Posterior cingulate gyrus (tissue), 11 donors: ENCODE measurements at places on chromosomes 5 and 9.

DNA sequence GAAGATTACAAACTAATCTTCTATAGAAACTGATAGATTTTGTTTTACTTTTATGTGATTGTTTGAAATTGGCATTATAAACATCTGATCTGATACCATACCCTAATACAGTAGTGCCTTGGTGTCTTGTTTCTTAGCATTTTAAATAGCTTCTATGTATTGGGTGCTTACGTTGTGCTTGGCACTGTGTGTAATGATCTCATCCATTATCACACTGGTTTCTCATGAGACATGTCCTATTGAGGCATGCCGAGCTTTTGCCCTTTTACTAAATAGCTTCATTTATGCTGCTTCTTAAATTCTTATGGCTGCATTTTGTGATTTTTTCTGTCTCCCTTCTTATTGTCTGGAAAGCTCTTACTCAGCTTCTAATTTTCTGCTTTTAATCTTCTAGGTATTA is 48.2 kb upstream of the TLR4 start:
- no peak for DNase-seq

- DNase-seq = no peak
These were observed 590.5 kb upstream of the RORB start for GRCh38 chr9:73906671-73907070.

- DNase-seq = no peak
These were observed 29.2 kb downstream of the MAT2B start for GRCh38 chr5:163534492-163535094.

DNA sequence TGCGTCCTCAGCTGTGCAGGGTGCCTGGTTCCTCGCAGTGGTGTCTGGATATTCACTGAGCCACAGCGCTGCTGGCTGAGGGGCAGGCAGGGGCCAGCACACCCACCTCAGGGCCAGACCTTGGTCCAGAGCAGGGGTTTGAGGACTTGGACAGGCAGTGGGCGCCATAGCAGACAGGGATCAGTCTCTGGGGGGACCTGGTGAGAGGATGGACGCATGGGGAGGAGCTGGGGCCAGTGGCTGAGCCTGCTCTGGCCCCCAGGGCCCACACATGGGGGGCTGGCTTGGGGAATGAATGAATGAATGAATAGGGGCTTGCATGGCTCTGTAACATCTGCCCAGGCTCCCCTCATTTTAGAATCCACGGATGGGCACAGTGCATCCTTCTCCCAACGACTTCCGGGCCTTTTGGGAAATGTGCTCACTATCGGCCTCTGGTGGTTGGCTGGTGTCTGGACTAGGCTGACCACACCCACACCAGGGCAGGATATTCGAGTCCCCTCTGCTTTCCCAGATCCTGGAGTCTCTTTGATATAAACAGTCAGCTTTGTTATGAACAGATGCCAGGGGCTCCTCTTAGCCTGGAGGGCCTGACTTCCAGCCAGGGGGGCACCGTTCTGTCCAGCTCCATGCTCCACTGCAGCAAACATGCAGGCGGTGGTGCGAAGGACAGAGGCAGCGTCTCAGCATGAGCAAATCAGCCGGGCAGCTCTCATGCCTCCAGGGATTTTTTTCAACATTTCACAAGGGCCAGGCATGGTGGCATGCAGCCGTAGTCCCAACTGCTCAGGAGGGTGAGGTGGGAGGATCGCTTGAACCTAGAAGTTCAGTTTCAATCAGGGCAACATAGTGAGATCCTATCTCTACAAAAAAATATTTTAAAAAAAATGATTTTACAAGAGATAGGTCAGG is 62.6 kb downstream of the NEK6 start:
- DNase-seq = peak; percentile 74

DNA sequence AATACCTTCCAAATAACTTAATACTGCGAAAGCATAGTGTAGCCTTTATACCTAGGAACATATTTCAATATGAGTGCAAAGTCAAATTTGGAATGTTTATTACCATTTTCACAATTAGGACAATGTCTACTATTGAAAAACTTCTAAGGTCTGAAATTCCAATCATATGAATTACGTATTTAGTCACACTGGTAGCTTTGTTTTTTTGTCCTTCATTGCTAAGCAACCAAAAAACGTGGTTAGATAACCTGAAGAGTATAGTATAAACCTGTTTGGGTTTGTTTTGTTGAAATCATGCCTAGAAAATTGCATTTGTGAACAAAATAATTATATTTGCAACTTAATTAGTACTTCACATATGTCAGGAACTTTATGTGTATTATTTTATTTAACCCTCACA is 134.2 kb downstream of the FBXO4 start:
- DNase-seq = no peak
